ENCODE measurements at places on chromosomes 2 and 18.
A peak's percentile ranks its signal among the peaks of the same experiment; 100 is the strongest.

GRCh38 chr18:42632801-42633200 lies 482.7 kb downstream of the RIT2 start:
- no peak for DNase-seq

DNA sequence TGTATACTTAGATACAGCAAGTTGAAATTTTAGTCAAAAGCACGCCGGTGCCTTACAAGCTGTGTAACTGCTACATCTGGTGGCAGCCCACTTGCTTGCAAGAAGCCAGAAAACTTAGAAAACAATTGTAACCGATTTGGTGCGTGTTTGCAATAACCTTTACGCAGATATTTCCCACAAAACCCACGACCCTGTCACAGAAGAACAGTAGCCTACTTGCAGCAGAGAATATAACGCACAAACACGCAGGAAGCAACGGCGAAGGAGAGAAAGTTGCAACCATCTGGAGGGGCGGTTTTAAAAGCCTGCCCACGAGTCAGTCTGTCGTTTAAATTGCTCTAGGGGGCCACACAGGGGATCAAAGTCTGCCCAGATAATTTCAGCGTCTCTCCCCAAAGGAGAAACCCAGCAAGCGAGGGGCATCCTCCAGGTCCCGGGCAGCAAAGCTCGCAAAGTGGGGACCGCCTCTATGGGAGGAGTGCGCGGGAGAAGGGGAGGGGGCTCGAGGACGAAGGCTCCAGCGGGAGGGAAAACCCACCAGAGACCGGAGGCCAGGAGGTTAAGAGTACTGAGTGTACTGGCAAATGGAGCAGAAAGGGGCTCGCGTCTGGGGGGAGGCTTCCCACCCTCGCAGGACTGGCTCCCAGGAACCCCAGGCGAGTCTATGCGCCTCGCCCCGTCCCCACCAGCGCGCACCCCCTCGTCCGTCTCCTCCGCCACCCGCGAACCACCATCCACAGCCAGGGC lies 1.1 kb downstream of the TLK1 start:
- DNase-seq = peak; percentile 28

GRCh38 chr2:120715353-120715752 lies 20.3 kb upstream of the GLI2 start:
- no peak for DNase-seq

DNA sequence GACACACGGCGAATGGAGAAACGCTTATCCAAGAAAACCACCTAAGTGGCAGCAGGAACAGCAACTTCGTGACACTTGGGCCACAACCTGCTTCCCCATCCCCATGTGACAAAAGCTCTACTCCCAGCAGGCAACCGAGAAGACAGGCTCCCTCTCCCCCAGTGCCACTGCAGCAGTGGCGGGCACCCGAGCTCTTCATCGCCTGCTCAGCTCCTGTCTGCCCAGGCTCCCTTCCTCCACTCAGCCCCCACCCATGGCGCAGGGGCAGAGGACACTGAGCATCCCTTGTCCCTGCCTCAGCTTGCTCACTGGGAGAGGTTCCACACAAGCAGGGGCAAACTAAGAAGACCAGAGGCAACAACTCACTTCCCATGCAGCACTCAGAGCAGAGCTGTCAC lies 22.9 kb downstream of the SLC66A2 start:
- DNase-seq = no peak

DNA sequence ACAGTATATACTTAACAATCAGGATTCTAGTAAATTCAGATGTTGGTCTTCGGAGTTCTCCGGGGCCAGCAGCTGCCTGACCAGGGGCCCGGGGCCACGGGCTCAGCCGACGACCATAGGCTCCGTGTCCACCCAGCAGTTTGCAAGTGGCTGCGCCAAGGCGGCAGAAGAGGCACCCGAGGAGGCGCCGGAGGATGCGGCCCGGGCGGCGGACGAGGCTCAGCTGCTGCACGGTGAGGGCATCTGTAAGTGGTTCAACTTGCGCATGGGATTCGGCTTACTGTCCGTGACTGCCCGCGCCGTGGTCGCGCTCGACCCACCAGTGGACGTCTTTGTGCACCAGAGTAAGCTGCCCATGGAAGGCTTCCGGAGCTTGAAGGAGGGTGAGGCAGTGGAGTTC lies 136.3 kb downstream of the NUP35 start:
- no peak for DNase-seq

All from activated gamma-delta T cell treated with Interleukin-2 at 50 U/mL for 16 hours (primary cell).